Mucosa of gallbladder (tissue), 1 donor: ENCODE measurements at places on chromosomes 16 and 17. TPM values are rescaled to one million over a fixed set of nuclear protein-coding genes. Genes with fewer than 3 reads are reported as not detected.
A peak's percentile ranks its signal among the peaks of the same experiment; 100 is the strongest.

GRCh38 chr16:22425036-22425801 is 50.8 kb upstream of the CDR2 start:
- DNase-seq: no peak

GRCh38 chr16:53913099-53913870 is 209.3 kb downstream of the FTO start:
- DNase-seq: no peak

DNA sequence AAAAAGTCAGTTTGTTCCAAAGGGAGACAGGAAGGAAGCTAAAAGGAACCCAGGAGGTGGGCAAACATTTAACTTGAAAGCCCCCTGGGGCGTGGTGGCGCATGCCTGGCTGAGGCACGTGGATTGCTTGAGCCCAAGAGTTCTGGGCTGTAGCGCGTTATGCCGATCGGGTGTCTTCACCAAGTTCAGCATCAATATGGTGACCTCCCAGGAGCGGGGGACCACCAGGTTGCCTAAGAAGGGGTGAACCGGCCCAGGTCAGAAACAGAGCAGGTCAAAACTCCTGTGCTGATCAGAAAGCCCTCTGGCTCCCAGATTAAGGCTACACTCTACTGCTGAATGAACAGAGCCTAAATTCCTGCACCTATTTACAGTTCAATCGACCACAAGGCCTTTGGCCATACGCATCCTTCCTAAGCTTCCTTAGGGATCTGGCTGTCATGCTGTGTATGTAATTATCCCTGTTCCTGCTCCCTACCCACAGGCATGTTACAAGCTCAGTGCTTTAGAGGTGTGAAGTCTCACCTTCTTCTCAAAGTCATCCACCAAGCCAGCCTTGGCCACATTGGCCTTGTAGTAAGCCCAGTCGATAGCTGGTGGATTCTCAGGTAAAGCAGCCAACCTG is 5.0 kb downstream of the ATP5PD start:
- DNase-seq: no peak

- DNase-seq: no peak
Measured at GRCh38 chr16:85312642-85313525, 200.6 kb upstream of the CIBAR2 start.

DNA sequence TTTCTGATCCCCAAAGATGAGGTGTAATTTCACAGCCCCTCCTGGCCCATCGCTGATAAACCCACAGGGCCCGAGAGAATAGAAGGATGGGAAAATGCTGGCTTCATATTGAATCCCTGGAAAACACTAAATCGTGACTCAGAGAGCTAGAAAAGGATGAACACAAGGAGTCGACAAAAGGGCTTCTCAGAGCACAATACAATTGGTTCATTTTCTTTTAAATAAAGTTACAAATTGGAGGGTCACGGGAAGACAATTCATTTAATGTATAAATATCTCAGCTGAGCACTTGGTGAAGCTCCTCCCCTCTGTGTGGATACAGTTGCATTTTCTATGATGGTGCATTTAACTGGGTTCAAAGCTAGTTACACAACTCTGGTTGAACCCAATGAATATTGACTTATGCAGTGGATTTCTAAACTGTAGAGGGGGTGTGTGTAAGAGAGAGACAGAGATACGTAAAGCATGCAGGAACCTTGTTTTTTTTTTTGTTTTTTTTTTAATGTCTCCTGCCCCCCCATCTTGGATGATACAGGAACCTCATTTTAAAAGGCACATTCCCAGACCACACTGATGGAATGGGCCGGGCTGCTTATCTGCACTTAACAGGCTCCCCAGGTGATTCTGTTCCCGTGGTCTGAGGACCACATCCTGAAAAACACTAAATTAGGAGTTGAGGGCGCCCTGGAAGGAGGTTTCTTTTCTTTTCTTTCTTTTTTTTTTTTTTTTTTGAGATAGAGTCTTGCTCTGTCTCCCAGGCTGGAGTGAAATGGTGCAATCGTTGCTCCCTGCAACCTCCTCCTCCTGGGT is 14.1 kb downstream of the TTYH2 start:
- DNase-seq: no peak

TSPOAP1 gene
- total RNA-seq: 30.2 TPM

GRCh38 chr16:70162041-70162451 is 11.5 kb upstream of the CLEC18C start:
- DNase-seq: no peak

TBC1D3E gene
- not detected for total RNA-seq

DNA sequence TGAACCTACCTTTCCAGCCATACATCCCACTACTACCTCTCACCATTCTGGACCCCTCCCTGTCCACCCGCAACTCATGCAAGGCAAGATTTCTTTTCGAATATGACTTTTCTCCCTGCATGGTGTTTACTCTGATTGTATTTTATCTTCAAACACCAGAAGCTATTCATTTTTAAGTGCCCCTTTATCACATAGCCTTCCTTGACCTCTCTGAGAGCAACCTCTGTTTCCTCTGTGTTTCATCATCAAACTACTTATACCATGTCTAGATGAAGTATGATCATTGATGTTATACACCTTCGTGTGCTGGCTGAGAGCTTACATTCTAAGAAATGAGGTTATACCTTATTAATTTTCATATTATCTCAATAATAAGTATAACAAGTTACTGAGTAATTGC is 31.8 kb downstream of the SYCE1L start:
- no peak for DNase-seq

ABCC12 gene
- 0.69 TPM for total RNA-seq

DNA sequence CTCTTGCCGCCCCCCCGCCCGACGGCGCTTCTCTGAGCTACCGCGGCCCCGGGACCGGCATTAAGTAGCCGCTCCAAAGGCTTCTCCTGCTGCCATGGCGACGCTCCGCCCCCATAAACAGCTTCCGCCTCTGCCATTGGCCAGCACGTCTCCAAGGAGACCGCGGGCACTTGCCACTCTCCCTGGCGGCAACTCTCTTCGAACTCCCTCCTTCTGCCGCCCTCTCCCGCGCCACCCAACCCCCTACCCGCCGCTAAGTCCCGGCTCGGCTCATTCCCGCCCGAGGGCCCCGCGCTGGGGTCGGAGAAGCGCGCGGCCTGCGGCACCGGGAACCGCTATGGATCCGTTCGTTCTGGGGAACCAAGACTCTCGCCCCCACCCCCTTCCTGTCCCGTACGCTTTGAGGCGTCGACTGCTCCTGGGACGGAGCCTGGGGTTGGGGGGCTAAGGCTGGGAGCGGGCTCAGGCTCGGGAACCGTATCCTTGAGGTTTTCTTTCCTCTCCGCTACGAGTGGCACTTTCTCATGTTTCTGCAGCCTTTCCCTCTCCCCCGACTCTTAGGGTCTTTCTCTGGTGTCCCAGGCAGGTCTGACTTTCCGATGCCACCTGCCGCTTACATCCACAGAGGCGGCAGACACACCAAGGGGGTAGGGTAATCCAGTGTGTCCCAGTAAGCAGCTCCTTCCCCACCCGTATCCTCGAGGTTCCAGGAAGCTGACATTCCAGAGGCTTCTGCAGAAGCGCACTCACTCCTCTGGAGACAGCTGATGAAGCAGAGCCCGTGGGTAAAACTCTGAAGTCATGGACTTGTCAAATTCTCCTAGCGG is at the start of gene FOXJ1:
TSS of gene FOXJ1 (minus strand) at position 34 of the 827 bp plus-strand sequence. CDS start 850 bp downstream, outside the sequence.
- peak; percentile 92 for DNase-seq

DNA sequence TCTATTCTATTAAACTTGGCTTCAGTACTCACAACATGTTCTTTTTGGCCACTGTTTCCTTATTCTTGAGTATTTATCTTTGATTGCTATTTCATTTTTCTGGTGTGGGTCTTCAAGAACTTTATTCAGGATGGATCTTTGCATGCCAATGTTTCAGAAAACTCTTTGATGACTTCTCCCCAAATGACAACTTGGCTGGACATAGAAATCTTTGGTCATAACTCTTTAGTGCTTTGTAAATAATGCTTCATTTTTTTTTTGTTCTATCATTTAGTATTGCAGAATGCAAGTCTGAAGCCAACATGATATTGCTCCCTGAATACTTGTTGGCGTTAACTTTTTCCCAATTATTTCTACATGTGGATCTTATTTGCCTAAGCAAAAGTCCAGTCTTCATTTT is 103.6 kb upstream of the HS3ST2 start:
- no peak for DNase-seq

DNA sequence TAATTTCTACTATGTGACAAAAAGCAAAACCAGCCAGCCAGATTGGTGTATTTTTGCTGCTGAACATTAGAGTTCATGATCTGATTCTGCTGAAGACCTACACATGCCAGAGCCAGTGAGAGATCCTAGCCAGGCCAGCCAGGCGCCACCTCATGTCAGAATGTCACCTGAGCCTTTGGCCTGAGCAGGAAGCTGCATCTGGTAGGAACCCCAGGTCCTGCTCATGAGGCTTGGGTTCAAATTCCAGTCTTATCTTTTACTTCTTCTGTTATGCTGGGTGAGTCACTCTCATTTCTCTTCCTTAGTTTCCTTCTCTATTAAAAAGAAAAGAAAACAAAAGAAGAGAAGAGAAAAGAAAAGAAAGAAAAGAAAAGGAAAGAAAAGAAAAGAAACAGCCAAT is 585.1 kb upstream of the CDH5 start:
- peak; percentile 42 for DNase-seq

DNA sequence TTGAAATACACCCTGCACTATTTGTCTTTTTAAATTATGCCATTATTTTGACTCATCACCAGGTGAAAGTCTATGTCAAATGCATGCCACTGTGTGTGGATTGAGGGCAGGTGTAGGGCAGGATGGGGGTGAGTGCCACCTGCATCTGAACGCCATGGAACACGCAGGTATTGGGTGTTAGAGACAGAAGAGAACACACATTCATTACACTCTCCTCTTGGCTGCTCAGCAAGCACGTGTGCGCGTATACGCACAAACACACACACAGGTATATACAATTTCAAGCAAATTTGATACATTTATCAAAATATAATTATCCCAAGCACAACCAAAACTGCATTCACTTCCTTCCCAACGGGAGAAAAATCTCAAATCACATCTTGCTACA is 268.9 kb downstream of the NTN1 start:
- DNase-seq: no peak

DNA sequence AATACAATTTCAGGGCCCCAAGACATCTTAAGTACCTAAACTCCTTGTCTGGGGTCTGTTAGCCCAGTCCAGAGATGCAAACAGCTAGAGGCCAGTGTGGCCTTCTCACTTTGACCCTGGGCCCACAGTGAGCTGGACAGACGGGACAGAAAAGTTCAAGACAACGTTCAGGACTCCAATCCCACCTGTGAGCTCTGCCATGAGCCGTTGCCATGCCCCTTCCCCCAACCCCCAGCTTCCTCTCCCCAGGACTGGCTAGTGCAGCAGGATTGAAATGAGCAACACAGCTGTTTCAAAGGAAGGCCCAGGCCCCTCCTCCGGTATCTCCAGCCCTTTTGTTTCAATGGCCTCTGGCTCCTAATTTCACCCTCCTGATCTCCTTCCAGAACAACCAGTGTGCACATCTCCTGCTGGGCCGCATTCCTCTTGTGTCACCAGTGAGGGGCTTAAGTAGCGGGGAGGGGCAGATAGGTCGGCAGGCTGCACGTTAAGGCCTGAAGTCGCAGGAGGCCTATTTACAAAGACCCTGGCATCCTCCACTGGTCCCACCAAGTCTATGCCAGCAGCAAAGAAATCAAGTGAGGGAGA is 11.3 kb downstream of the AXIN2 start:
- no peak for DNase-seq

- DNase-seq: no peak
Measured at GRCh38 chr17:80755650-80756405, 211.2 kb downstream of the RPTOR start.

ABCC6 gene
- 27.5 TPM for total RNA-seq
